DMS79 (cell line): ENCODE measurements at places on chromosomes 7 and 10.

- DNase-seq = no peak
Observed at GRCh38 chr10:11355592-11355991, 255.9 kb downstream of the USP6NL start.

DNA sequence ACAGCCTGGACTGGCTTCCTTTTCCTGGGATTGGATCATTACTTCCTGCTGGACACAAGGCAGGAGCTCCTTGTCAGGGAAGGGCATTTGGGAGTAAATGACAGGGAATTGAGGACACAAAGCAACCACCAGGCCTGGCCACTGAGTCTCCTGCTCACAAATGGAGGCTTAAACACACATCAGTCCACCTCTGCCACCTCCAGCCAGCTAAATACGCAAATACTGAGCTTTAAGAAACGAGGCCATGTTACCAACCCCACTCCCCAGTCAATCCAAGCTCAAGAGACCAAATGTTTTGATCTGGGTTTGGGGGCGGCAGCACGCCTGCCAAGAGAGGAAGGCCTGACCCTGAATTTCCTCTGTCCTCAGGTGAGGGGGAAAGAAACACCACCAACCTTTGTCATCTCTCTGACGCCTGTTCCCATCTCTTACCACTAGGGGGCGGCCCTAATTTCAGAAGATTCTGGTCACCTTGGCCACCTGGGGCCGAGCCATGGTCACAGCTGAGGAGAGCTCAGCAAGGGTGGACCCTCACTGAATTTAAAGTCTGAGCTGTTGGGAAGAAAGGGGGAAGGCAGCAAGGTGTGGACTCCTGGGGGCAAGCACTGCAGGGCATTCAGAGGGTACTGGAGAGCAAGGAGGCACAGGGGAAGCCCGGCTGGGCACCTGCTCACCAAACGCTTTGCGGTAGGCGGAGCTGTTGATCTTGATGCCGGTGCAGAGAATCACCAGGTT, 16.5 kb downstream of the AIFM2 start:
- DNase-seq = no peak

GRCh38 chr10:21526860-21527597, 1.5 kb upstream of the SKIDA1 start:
- no peak for DNase-seq

DNA sequence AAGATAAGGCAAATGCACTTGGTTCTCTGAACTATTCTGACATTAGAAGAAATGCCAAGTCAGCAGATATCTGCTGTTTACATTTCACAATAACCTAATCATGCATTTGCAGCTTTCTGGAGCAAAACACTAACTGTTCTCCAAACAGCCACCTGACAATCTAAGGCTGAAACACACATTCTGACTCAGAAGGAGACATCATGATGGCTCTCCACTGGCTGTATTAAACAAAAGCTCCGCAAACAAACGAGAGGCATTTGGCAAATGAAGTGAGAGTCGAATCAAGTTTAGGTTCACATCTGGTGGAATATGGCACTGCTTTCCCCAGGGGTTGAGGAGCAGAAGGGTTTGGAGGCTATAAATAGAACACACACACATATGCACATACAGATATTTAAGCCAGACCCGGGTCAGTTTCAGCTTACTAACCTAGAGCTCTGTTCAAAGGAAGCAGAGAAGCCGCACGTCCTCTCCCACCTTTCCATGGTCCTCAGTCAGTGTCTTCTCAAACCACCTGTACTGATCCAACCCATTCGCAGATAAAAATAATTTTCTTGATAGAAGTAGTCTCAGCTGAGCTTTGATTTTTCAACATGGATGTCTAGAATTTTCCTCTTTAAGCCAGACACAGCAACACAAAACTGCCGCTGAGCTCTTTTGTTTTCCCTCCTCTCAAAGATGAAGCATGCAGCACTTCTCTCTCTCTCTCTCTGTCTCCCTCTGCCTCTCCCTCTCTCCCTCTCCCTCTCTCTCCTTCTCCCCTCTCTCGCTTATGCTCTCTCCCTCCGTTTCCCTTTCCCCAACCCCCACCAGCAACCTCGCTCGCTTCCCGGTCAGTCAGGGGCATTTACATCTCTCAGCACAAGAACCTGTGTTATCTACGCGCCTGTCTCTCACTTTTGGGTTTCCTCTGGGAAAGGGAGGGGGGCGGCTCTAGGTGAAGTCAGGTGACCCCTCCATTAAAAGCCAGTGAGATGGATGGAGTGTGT, 682.8 kb downstream of the MAGI2 start:
- no peak for DNase-seq

DNA sequence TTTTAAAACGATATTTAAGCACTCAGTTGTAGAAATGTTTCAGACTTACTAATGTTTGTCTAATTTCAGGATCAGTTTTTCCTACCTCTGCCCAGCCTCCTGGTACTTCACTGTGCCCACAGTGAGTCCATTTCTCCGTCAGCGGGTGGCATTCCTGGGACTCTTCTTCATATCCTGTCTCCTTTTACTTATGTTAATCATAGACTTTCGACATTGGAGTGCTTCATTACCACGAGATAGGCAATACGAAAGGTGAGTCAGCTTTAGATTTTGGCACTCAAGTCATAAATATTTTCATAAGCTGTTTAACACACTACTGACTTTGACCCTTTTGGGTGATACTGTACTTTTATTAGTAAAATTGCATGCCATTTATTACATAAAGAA, 2.1 kb downstream of the ENTPD7 start:
- DNase-seq = no peak

DNA sequence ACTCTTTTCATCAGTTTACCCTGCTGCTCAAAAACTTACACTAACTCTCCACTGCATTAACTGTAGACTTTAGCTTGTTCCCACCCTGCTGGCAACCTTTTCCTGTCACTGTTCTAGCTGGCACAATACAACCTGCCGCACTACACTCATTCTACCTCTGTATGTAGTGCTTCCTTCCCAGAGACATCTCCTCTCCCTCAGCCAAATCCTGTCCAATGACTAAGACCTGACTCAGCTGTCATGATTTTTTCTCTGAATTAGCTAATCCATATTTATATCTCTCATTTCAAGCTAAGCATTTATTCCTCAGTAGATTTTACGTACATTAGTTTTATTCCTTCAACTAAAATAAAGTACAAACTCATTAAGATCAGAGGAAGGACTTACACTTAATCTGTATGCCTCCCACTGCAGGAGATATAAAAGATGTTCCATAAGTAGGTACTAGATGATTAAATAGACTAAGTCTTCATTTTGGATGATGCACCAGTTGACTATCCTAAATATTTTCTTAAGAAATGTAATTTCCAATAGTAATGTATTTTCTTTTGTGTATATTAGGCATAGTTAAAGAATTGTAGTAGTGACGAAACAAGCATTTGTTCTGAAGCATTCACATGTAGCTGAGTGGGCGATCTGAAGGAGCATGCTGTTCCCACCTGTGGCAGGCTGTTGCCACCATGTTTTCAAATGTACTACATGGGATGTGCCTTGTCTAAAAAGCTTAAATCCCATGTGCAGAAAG, 189.1 kb downstream of the SKAP2 start:
- DNase-seq = no peak

DNA sequence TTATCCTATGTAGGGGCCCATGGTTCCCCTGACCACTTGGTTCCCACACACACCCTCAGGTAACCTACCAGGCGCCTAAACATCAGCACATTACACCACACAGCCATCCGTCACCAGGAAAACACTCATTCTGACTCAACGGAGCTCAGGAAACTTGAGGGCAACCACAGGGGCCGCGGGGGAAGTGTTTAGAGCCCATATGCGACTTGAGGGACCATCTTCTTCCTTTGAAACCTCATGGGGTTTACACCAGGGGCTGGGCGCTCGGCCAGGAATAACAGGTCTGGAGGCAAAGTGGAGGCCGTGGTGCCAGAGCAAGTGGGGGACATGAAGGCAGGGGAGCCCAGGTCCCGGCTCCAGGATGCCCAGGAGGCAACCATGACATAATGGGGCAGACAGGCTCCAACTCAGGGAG, 1.5 kb downstream of the STX1A start:
- no peak for DNase-seq

GRCh38 chr10:119257899-119258419, 50.6 kb downstream of the GRK5 start:
- DNase-seq = no peak

DNA sequence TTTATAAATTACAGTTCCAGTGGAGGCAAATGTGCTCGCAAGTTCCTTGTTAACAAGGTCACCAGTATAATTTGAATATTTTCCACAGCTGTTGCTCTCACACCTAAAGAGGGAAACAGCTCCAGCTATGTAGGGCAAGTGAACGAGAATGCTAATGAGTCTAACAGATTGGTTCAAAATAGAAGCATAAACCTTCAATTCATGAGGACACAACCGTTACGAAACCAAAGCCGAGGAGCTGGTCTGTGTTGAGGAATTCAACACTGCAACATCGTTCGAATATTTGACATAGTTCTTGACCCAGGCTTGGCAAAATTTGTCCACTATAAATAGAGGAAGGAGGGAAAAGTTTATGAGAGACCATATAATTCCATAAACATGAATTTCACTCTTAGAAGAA, 161.3 kb downstream of the KLF6 start:
- no peak for DNase-seq

- DNase-seq = no peak
Observed at GRCh38 chr7:144628176-144628575, 207.7 kb downstream of the TPK1 start.

DNA sequence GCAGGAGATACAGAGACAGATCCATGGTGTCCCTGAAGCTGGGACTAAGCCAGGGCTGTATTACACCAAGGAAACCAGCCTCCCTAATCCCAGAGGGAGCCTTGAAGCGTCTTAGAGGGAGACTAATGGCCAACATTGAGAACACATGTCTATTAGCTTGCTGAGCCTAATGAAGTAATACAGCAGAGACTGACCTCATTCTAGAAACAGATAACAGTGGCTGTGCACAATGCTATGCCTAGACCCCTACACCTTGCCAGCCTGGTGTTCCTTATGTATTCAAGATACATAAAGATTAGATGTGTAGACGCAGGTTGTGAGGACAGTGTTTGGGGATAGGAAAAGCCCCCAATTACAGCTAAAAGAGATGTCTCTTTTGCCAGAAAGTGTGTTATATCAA, 19.1 kb downstream of the GRM8 start:
- no peak for DNase-seq

DNA sequence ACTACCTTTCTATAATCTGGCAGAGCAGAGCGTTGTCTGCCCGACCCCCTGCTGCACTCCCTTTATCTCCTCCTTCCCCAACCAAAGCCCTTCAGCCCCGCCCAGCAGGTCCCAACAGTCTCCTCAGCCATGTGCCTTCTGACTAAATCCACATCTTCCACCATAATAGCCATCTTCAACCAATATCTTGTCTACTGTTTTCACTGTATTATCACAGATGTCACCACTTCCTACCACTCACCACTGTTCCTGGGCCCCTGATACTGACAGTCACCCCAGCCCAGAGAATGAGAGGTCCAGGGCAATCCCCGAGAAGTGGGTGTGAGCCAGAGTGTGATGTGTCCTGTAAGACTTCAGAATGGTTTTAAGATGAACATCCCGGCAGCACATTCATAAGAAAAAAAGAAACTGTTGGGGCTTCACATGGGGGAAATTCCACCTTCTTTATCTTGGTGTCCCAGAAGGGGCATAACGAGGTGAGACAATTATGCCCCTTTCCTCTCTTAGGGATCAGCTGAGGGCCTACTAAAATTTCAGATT, 25.3 kb downstream of the CCDC6 start:
- no peak for DNase-seq

GRCh38 chr10:111116762-111117445, 40.1 kb downstream of the ADRA2A start:
- DNase-seq = no peak

DNA sequence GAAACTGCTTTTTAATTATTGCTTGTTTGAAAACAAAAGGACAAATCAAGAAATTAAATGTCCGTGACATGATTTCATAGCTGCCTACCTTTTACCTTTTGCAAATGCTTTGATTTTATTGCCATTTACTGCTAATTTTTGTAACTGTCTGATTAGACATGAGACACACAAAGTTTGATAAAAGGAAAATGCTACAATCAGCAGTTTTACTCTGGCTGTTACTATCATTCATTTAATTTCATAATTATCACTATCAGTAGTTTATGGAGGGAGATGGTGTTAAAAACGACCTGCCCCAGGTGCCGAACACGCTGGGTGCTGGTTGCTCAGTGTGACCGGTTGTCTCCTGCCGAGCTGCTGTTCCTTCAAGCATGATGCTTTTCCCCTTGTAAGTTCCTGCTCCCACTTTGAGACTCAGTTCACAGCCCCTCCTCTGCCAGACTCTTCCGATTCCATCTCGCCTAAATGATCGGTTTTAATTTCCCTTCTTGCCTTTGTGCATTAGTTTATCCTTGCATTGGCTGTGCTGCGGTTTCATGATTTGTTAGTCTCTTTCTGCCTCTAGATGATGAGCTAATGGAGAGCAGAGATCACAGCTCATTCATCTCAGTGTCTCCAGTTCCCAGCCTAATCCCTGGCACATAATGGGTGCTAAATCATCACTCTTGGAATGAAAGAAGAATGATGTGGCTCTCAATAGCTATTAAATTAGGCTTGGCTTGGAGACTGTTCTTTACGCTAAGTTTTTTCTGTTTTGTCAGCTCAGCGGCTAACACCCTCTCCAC, 110.6 kb downstream of the PFKFB3 start:
- DNase-seq = no peak

- DNase-seq = no peak
Observed at GRCh38 chr7:18191862-18192625, 164.4 kb upstream of the PRPS1L1 start.

DNA sequence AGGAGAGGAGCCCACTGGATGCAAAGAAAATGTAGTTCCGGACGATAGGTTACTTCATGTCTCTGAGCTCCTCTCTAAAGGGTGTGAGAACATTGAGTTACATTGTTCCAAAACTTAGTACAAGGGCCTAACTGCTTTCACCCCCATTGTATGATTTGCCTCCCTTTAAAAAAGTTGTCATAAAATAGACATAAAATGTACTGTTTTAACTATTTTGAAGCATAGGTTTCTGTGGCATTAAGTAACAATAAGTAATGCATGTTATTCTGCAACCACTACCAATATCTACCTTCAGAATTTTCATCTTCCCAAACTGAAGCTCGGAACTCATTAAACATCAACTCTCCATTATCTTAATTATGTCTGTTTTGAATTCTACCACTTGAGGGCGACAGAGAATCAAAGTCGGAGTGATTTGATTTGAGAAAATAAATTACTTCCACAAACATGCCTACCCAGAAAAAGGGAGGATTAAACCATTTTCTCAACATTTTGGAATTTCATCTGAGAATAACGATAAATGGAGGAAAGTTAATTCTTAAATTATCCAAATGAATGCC, 2.7 kb downstream of the IGFBP1 start:
- no peak for DNase-seq

GRCh38 chr10:47326927-47327330, 4.7 kb downstream of the GDF2 start:
- DNase-seq = no peak
